ENCODE measurements at places on chromosomes 2 and 18. TPM values are rescaled to one million over a fixed set of nuclear protein-coding genes. Genes with fewer than 3 reads are reported as not detected.

PSMA8 gene
- total RNA-seq: not detected

CCL20 gene
- total RNA-seq: 3.5 TPM

DSC1 gene
- not detected for total RNA-seq

FBXO15 gene
- total RNA-seq: 0.29 TPM
